ENCODE measurements at places on chromosomes 3 and 15. TPM values are rescaled to one million over a fixed set of nuclear protein-coding genes. Genes with fewer than 3 reads are reported as not detected.

DNA sequence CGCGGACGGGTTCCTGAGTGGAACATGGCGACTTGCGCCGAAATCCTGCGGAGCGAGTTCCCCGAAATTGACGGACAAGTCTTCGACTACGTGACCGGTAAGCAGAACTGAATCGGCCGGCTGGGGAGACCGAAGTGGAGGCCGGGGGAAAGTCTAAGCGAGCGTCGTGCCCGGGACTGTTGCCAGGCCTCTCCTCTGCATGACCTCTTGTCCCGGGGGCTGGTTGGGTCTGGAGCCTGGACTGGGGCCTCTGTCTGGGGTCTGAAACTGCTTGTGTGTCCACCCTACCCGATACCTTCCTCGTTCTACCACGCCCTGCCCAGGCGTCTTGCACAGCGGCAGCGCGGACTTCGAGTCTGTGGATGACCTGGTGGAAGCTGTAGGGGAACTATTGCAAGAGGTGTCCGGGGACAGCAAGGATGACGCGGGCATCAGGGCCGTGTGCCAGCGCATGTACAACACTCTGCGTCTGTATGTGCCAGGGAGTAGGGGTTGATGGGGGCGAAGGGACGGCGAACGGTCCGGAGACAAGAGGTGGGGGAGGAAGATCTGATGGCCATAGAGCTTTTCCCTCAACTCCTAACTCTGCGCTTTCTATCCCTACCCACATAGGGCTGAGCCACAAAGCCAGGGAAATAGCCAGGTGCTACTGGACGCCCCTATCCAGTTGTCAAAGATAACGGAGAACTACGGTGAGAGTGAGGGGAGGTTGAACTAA lies at the start of gene ABCF3:
ABCF3 (plus strand) TSS at position 16 of the 718 bp plus-strand sequence; CDS start at position 25, 9 bp downstream.
- H3K4me3 ChIP-seq, result peak within 1 kb of the TSS; percentile 82
- H3K27me3 ChIP-seq, result no peaks in the 10 kb centered on the region
- H3K4me1 ChIP-seq, result peaks cover 22% of the 10 kb centered on the region
- H3K36me3 ChIP-seq, result peaks cover 91% of the 10 kb centered on the region
- no peak for DNase-seq

DNA sequence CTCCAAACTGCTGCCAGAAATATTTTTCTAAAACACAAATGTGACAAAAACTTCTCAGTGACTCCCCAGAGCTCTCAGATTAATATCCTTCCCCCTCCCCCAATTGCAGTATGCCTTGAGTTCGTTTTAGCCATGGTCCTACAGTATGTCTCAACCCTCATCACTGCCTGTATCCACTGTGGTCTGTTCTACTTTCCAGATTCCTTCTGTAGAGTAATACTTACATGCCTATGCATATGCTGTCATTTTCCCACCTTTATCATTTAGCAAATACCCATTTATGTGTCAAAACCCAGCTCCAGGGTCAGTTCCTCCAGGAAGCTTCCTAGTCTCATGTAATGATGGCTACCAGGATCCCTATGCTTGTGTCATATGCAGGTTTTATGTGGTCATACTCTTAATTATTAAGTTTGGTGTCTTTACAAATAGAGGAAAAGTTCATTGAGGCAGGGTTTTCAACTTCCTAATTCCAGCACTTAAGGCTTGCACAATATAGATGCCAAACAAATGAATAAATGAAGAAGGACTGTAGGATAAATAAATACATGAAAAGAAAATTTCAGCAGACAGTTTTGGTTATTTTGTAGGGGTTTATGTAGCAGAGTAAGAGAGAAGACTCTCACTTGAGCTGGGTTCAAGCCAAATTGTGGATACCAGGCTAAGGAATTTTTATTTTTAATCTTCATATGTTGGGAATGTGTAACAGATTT lies 170.8 kb downstream of the ALCAM start:
- no peak overlapping the region for H3K4me3 ChIP-seq
- H3K27ac ChIP-seq, result no peak overlapping the region
- H3K27me3 ChIP-seq, result no peaks in the 10 kb centered on the region
- H3K36me3 ChIP-seq, result peaks cover 45% of the 10 kb centered on the region
- peaks cover 11% of the 10 kb centered on the region for H3K4me1 ChIP-seq
- no peak for DNase-seq

The ATP8B4 gene
- total RNA-seq, result not detected

DNA sequence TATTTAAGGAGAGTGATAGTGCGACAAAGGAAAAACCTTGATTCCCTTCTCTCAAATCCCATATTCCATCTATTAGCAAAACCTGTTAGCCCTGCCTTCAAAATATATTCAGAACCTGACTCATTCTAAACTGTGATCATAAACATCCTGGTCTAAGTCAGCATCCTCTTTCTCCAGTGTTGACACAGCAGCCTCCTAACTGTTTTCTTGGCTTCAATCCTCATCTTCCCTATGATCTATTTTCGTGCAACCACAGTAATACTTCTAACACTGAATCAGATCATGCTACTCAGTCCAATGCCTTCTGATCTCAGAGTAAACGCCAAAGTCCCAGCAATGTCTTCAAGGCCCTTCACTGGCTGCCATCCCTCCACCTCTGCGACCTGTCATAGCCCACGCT lies 785.1 kb downstream of the EDEM1 start:
- no peak overlapping the region for H3K27ac ChIP-seq
- H3K27me3 ChIP-seq, result no peaks in the 10 kb centered on the region
- H3K4me3 ChIP-seq, result no peak overlapping the region
- no peaks in the 10 kb centered on the region for H3K4me1 ChIP-seq
- DNase-seq, result no peak
- no peaks in the 10 kb centered on the region for H3K36me3 ChIP-seq

DNA sequence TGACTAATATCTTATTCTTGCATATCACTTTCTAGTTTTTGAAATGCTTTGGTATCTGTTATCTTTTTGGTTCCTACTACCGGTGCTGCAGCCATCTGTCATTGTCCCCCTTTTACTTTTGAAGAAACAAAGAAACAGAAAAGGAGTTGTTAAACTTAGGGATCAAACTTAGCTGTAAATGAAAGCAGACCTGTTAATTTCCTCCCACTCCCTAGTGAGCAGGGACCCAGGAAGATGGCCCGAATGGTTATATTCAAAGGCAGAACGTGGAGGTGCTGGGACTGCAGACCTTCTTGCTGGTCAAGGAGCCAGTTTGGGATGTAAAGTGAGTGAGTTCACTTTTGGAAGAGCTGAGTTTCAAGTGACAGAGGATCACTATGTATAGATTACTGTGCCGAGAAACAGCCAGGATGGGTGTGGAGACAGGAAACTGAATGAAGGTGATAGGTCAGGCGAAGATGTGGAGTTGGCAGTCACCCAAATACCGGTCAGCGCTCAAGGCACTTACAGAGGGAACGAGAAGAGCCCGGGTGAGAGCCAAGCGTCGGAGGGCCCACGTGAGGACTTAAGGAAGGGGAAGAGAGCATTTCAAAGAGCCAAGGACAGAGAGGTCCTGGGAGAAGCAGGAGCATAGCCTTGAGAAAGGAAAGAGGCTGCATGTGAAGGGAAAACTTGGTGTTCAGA lies 20.1 kb downstream of the KBTBD8 start:
- no peak for DNase-seq
- no peak overlapping the region for H3K27ac ChIP-seq
- no peaks in the 10 kb centered on the region for H3K36me3 ChIP-seq
- H3K4me3 ChIP-seq, result no peak overlapping the region

The FOXB1 gene
- total RNA-seq, result not detected

DNA sequence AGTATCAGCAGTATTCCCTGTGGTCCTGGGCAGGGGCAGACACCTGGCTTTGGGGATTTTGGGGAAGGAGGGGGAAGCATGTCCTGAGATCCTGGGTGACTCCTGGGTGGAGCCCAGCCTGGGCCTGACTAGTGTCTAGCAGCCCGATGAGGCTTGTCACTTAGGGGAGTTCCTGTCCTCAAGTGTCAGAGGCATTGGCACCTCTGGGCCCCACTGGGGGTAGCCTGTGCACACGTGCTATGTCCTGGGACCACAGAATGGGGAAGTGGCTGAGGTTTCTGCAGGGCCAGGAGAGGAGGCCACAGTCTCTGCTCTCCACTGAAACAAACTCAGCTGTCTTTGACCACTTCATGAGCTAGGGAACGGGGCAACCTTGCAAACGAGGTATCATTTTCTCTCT lies 31.5 kb upstream of the ADCY5 start:
- no peaks in the 10 kb centered on the region for H3K4me1 ChIP-seq
- no peaks in the 10 kb centered on the region for H3K36me3 ChIP-seq
- H3K27ac ChIP-seq, result no peak overlapping the region
- H3K27me3 ChIP-seq, result peaks cover 3% of the 10 kb centered on the region
- DNase-seq, result no peak
- H3K4me3 ChIP-seq, result no peak overlapping the region

DNA sequence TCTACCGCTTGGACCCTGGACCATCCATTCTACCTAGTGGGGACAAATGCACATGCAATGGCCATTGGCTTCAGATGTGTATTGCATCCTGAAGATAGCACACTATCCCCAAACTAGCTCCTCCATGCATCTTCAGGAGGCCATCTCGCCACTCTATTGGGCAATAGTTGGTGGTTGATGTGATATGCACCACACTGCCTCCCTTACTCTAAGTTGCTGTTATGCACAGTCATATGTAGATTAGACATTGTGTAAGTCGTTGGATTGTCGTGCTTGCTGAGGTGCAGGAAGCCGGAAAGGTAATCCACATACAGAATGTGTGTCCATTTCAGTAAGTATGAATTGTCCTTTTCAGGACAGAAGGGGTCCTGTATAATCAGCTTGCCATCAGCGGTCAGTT lies 26.7 kb upstream of the PLA2G4D start:
- H3K36me3 ChIP-seq, result no peaks in the 10 kb centered on the region
- H3K4me1 ChIP-seq, result no peaks in the 10 kb centered on the region
- 0 out of 2 replicates have a peak, but pooled peaks cover 4% of the 10 kb centered on the region for H3K27me3 ChIP-seq
- no peak for DNase-seq
- H3K4me3 ChIP-seq, result no peak overlapping the region
- H3K27ac ChIP-seq, result no peak overlapping the region

DNA sequence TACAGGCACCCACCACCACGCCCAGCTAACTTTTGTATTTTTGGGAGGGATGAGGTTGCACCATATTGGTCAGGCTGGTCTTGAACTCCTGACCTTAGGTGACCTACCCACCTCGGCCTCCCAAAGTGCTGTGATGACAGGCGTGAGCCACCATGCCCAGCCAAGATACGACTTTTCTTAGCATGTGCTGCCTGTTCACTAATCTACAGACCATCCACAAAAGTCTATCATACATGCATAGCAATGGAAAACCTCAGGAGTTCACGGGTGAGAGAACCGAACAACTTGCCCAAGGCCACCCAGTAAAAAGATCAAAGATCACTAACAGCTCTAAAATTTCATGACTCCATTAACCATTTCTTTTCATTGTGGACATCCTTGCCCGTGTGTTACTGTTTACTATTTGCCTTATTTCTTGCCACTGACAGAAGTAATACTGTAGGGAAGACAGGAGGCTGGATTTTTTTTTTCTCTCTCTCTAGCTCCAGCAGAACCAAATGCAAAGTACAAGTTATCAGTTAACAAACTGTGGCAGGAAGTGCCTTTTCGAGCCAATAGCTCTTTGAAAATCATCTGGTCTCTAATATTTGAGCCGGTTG lies 92.3 kb downstream of the FOXP1 start:
- DNase-seq, result no peak
- peaks cover 24% of the 10 kb centered on the region for H3K4me1 ChIP-seq
- H3K27me3 ChIP-seq, result no peaks in the 10 kb centered on the region

- no peaks in the 10 kb centered on the region for H3K27me3 ChIP-seq
- H3K4me3 ChIP-seq, result no peak overlapping the region
- DNase-seq, result no peak
- H3K36me3 ChIP-seq, result peaks cover 8% of the 10 kb centered on the region
Observed at GRCh38 chr15:75891895-75892294, 11.8 kb upstream of the FBXO22 start.

Data from SJSA1 (cell line).